Activated CD8-positive, alpha-beta memory T cell treated with anti-CD3 and anti-CD28 coated beads, Interleukin-2, amount 50 U/mL, for 4 hours (primary cell): ENCODE measurements at places on chromosomes 12 and 14.

- no peak for DNase-seq
Measured at GRCh38 chr12:104115587-104115975, 22.4 kb downstream of the NFYB start.

DNA sequence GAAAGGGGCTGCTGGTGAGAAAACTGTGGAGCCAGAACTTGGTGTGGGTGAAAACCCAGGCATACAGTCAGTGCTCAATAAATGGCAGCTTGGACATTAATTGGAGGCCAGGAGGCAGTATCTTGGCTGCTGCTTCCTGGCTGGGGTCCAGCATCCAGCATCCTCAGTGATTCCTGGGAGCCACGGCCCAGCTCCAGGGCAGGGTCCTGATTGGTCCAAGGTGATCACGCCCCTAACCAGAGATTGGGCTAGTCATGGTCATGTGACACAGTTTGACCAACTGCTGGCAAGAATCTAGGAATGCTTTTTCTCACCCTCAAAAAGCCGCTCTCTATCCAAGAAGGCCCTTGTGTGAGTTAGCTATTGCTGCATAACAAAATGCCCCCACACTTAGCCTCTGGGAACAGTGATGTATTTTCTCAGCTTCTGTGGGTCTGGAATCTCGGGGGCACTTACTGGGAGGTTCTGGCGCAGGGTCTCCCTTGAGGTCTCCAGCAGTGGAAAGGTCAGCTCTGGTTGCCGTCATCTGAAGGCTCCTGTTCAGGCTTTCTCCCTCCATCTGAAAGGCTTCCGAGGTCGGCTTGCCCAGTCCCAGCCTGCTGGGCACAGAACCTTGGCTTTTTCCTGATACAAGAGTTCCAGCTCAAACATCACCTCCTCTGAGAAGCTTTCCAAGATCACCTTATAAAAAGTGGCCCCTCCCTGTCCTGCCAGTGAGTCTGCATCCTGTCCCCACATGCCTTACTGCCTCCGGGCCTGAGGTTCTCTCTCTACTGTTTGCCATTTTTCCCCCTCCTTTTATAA lies 119.2 kb upstream of the NCOR2 start:
- DNase-seq = no peak

DNA sequence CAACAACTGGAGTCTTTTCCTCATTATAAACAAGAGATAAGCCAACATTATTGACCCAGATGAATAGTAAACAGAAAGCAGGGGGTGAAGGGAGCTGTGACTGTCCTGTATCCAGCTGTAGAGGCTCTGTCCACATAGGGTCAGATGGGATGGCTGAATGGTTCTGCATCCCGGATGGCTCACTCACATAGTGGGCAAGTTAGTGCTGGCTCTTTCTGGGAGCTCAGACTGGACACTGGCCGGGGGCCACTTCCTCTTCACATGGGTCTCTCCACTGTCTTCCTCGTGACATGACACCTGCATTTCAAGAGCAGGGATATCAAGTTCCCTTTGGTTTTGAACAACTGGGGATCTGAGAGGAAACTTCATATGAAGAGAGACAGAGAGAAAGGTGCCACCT lies 969.6 kb upstream of the TMEM132C start:
- no peak for DNase-seq

DNA sequence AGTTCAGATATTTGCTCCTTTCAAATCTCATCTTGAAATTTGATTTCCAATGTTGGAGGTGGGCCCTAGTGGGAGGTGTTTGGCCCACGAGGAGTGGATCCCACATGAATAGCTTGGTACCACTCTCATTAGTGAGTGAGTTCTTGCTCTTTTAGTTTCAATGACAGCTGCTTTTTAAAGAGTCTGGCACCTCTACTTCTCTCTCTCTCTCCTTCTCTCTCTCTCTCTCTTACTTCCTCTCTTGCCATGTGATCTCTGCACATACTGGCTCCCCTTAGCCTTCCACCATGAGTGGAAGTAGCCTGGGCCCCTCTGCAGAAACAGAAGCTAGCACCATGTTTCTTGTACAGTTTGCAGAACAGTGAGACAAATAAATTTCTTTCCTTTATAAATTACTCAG lies 25.1 kb downstream of the GPR65 start:
- DNase-seq = no peak

GRCh38 chr12:26293612-26294011 lies 98.2 kb downstream of the SSPN start:
- DNase-seq = no peak

- DNase-seq = no peak
Measured at GRCh38 chr12:109047081-109047805, 5.1 kb upstream of the USP30 start.

GRCh38 chr14:52069307-52070050 lies 620 bp upstream of the NID2 start:
- DNase-seq = no peak

DNA sequence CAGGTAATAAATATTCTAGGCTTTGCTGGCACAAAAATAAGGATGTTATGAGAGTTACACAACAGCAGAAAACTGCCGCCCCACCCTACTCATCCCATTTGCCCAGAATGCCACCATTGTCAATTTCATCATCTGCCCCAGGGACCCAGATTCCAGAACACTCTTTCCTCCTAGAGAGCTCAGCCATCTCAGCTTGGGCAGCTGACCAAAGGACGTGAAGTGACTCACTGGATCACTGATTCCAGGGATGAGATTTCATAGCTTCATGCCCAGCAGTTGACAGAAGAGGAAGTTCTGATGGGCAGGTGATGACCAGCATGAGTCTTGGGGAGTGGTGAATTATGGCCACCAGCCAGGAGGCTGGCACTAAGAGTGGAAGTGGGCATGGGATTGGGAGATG lies 450.3 kb downstream of the RMST start:
- no peak for DNase-seq

GRCh38 chr14:73816393-73816816 lies 35.2 kb upstream of the PTGR2 start:
- DNase-seq = no peak

GRCh38 chr12:114823724-114824123 lies 139.7 kb upstream of the TBX3 start:
- no peak for DNase-seq

DNA sequence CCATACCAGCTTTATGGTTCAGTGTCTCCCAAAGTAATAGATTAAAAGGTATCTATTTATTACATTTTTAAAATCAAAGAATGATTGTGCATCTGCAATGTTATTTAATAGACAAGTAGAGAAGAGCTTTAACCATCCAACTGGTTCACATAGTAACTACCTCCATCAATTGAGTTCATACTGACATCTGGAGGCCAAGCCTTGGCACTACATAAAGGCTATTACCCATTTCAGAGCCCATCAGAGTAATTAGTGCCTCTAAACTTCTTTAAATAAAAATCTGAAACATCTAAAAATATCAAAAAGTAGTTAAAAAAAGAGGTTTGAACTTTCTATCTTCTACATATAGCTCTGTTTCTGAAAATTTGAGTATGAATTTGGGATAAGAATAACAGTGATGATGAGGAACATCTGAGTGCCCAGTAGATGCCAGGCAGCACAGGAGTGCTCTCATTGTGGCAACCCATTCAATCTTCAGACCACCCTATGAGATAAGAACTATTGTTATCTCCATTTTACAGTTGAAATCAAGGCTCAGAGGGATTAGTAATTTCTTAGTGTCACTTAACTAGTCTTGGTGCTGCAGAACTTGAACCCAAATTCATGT lies 132.9 kb upstream of the DAAM1 start:
- DNase-seq = no peak

DNA sequence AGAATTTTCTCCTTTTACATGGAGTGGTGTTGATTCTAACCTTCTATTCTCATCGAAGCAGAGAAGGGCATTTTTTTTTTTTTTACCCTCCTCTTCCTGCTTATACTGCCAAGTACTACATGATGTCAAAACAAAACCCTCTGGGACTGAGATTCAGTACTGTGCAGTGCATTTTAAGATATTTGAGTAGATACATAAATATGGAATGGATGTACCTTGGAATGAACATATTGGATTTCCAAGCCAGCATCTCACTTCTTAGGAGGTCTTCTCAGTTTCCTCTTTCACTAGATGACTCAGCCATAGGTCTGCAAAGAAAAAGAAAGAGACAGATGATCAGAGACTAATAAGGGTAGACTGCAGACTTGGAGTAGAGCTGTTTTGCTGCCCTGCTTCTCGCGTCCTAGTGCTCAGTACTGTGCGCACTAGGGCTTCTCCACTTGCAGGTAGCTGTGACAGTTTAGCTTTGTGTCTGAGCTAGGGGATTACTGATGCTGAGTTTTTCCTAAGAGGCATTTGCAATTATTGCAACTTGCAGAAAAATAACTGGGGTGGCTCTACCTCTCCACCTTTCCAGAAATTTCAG lies 20.4 kb downstream of the TPH2 start:
- DNase-seq = no peak

- DNase-seq = no peak
Measured at GRCh38 chr12:12613344-12613743, 1.7 kb downstream of the CREBL2 start.
